ENCODE measurements at places on chromosomes 7 and 10.

DNA sequence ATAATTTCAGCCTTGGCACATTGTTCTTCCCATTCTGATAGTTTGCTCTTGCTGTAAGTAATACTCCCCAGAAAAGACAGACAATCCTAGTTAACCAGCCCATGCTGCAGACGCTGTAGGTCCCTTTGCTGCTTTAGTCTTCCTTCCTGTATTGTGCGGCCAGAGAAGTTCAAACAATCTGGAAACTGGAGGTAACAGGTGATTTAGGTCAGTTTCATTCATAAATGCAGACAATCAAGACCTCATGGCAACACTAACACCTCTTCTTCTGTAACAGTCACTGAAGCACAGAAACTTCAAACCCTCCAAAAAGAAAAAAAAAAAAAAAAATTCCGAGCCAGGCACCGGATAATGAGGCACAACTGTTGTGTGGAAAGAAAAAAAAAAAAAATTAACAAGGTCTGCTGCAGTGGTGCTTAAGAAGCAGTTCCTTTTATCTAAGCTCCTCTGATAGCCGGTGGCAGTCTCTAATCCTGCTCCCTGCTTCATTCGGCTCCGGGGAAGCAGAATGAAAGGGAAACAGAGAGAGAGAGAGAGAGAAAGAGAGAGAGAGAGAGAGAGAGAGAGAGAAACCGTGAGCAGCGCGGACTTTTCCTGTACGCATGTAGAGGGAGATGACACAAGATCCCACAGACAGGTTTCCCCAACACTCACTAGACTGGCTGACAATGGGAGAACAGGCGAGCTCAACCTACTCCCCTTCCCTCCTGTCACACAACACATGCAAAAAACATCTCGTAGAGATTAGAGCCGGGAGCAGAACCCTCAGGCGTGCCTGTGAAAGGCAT lies at the start of gene SEMA3A:
SEMA3A (minus strand) TSS at position 306 of the 788 bp plus-strand sequence; CDS start at position 103, 203 bp downstream.
- DNase-seq: no peak

GRCh38 chr10:132328106-132328505 lies 3.9 kb upstream of the LRRC27 start:
- DNase-seq: no peak

DNA sequence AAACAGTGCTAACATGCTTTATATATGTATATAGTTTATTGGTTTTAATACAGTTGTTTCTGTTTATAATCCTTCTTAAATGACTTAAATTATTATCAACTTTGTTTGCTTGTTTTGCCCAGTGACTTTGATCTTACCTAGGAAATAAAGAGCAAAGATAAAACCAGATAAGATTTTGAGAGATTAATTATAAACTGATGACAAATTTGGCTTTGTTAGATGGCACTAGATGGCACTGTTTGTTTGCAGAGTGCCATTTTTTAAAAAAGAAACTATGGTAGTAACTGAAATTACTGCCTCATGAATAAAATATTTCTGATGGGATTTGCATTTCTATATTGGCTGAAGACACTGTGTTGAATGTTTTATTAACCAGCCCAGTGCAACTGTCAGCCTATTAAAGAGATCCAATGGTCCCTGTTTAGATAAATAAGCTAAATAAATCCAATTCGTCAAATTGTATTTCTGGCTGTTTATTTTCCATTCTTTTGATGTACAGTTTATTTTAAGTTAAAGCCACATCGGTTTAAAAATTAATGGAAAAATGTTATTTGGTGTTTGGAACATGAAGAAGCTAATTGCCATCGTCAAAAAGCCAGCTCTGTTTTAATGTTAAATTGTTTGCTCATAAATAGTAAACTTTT lies 28.7 kb downstream of the VTI1A start:
- DNase-seq: peak; percentile 26

- no peak for DNase-seq
These were observed 30.8 kb downstream of the PRLHR start for GRCh38 chr10:118564652-118565051.

DNA sequence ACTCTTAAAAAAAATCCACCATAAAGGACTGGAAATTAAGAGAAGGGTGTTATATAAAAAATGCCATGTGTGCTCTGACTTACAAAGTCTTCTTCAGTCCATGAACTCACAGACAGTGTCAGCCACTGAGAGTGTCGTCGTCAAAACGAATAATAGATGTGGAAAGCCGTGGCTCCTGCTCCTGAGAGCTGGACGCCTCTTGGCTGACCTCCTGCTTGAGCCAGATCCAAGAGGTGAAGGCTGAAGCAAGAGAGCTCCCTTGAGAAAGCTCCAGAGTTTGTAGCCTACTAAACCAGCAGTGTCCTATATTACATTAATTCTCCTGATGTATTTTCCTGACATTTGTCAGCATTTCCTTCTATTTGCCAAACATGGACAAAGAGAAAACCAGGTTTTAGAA lies 234.3 kb upstream of the C7orf33 start:
- no peak for DNase-seq

GRCh38 chr7:6254866-6255265 lies 17.6 kb downstream of the CYTH3 start:
- DNase-seq: no peak

Measured in RKO (cell line).